ENCODE measurements at places on chromosomes 1 and 21. TPM values are rescaled to one million over a fixed set of nuclear protein-coding genes. Genes with fewer than 3 reads are reported as not detected.
A peak's percentile ranks its signal among the peaks of the same experiment; 100 is the strongest.

GRCh38 chr1:199665371-199665770 is 362.1 kb upstream of the NR5A2 start:
- no peak for DNase-seq

- no peak for DNase-seq
Observed at GRCh38 chr1:174153825-174154107, 5.6 kb upstream of the RABGAP1L start.

DNA sequence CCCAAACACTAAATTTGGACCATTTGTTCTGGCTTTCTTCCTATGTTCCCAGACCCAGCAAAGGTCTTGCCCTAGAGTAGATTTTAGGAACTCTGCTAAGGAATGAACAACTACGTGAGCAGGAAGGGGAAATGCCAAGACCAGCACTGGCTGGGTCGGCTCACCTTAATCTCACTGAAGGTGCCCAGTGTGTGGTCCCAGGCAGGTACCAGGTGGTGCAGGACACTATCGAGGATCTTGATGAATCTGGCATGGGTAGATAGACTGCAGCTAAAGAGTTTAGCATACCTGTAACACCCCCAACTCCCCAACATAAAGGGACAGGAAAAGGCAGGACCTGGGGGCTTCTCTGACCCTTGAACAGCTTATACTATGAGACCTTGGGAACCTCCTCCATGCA is 3.0 kb downstream of the HECTD3 start:
- DNase-seq, result no peak

DNA sequence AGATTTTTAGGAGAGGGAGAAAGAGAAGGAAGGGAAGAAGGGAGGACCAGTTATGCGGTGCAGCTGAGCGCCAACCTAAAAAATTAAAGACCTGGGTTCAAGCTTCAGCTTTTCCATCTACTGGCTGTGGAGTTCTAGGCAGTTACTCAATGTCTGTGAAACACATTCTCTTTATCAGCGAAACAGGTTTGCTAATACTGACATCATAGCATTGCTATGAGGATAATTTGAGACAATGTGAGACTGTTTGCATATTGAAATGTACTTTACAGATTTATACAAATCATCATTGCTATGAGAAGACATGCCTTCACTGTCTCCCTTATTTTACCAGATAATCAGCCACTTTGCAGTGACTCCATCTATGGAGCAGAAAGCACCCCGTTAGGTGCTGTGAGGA is 222.9 kb upstream of the SGIP1 start:
- no peak for DNase-seq

DNA sequence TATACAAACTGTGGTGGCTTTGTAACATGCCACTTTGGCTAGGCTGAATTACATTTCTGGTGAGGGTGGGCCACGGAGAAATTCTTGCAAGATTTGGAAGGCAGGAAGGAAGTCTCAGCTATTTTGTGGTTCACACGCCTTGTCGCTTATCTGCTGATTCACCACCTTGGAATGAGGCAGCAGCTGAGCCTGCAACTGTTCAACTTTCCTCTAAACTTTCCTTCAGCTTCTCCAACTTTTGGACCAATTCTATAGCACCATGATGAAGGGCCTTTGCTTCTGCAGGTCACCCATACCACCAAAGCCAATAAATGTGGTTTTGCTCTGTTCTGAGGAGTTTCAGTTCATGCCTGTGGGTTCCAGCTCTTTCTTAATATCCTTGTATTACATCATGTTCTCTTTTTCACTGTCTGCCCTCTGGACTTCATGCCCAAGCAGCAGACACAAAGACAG is 337.6 kb upstream of the SNX7 start:
- peak; percentile 25 for DNase-seq

- DNase-seq, result no peak
Observed at GRCh38 chr21:35020902-35021301, 28.2 kb downstream of the RUNX1 start.

GRCh38 chr1:154906621-154907081 is 29.9 kb downstream of the PMVK start:
- DNase-seq, result no peak

DNA sequence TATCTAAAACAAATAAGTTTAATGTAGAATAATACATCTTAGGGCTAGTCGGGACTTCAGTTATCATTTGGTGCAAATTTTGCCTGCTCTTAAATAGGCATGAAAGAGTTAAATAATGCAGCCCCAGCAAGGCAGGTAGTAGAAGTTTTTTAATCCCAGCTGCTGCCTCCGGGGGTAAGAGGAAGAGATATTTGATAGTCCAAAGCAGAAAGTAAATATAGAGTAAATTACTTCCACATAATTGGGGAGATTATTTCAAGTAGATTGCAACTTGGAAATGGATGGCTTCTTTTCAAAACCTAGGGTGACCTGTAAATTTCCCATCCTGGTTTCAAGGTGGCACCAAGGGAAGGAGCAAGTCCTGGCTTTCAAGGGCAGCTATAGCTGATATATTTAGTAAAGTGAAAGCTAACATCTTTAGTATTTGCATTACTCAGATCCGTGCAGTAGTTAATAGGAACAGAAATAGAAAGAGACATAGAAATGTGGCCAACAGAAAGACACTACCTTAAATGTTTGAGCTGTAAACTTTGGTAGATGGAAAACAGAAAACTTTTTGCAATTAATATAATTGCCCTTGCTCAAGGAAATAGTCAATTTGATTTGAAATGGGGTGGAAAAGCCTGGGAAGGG is 109.1 kb downstream of the LMO4 start:
- no peak for DNase-seq

GRCh38 chr1:12053752-12054548 is 9.2 kb upstream of the TNFRSF8 start:
- no peak for DNase-seq

DNA sequence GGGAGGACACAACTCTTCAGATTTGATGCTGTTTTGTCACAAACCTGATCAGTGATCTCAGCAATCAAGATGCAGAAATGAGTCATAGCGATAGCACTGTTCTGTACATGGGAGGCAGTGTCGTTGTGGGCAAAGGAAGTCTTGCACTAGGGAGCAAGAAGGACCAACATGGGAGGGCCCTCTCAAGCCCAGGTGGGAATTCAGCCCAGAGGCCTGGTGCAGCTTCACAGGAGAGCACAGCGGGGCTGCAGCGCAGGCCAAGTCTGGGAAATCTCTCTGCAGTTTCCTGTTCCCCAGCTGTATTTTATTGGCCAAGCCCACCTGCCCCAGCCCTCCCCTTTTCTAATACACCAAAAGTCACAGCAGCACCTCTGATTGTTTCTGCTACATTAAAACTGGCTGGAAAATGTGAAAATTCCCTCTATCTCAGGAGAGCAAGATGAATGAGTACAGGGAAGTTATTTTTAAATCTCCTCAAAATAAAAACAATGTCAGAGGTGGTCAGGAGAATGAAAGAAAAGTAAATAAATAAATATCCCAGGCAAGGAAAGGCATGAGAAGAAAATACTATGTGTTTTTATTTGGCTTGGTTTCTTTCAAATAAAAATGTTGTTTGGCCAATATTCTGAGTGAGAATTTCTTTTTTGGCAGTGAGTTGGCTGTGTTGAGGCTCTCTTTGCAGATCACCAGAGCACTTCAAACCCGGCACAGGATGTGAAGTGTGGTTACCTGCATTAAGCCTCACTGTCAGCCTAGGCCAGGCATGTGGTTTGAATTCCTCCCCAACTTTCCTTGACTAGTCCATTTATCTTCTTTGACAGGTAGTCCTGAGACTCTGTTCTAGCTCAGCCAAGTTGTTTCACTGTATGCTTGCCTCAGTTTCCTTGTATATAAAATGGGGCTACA is 422.1 kb downstream of the PLPP3 start:
- peak; percentile 71 for DNase-seq

DNA sequence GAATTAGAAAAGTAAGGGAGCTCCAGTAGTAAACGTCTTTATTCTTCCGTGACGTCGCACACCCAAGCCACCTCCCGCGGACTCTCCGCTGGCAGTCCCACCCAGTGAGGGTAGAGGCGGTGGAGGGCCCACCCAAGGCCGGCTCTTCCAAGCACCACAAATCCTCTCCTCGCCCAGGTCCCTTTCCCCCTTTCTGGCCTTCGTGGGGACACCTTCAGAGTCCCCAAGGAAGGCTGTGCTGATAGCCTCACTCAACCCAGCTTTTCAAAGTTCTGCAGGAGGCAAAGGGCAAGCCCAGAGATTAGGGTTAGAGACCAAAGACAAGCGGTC is 349 bp upstream of the GPN2 start:
- no peak for DNase-seq

DNA sequence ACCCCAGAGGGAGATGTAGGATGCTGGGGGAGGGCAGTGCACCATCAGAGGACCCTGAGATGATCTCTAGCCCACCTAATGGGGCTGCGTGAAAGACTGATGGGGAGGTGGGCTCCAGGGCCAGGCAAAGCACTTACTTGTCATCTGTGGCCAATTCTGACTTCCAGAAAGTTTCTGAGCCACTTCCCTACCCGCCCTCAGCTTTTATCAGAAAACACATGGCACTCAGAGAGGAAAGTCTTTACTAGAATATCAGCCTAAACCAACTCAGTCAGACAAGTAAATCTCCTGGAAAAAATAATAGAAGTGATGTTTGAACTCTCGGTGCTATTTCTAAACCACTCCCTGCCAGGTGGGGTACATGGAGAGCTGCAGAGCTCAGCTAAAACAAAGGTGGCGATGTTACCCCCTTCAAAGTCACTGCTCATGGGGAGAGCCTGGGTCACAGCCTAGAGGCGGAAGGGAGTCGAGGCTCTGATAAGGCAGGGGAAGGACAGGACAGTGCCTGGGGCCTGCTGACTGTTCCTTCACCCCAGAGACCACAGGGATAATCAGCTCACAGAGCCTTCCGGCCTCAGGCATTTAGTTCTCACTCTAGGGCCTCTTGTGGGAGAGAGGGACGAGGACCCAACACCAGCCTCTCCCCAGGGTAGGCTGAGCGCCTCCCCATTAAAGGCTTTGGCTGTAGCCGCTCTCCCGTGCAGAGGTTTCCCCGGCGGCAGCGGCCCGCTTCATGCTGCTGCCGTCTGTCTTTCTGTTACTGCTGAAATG is 14.2 kb downstream of the SMIM12 start:
- DNase-seq, result no peak

DNA sequence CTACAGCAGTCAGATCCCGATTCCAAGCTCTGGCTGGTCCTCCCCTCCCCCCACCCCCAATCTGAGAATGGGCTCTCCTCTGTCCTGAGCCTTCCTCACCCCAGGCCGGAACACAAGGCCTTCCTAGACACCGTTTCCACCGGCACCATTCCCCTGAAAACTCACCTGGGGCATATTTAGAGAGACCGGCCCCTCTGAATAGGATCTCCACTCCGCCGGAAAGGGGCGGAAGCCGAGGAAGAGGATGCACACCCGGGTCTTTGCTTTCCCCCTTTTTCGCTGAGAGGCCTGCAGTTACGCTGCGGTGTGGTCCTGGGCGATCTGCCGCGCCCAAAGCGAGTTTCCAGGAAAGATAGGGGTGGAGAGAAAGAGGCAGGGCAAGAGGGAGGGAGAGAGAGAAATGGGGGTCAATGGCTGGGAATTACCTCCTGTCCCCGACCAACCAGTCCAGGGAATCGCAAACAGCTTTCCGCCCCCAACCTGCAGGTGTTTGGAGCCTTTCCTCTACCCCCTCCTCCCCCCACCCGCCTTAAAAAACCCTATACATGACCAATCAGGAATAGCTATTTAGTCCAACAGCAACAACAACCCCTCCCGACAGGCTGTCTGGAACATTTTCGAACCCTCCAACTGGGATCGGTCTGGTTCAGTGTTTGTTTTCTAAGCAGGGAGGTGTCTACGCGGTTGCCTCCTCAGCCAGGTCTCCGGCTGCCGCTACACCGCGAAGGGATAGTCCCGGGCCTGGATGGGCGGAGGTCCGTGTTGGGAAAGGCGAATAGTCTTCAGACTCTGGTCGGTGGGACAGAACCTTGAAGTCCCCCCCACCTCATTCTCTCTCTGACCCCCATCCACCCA is 2.8 kb downstream of the TAL1 start:
- DNase-seq, result no peak

GRCh38 chr1:171984262-171984661 is 143.0 kb downstream of the DNM3 start:
- DNase-seq, result no peak

DNA sequence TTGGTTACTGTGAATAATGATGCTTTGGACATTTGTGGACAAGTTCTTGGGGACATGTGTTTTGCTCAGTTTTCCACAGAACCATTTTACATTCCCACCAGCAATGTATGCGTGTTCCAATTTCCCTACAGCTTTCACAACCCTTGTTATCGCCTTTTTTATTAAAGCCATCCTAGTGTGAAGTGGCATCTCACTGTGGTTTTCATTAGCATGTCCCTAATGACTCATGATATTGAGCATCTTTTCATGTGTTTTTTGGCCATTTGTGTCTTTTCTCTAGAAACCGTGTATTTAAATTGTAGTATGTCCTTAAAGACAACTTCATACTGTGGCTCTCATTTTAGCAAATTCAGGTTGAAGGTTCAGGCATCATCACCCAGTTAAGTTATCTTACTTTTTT is 132.1 kb downstream of the TGFBR3 start:
- no peak for DNase-seq

- DNase-seq, result no peak
Observed at GRCh38 chr1:115678141-115678540, 36.4 kb downstream of the VANGL1 start.

- no peak for DNase-seq
Observed at GRCh38 chr1:234934611-234935033, 194.0 kb downstream of the TOMM20 start.

GRCh38 chr1:182599339-182599738 is 4.8 kb downstream of the RGS16 start:
- no peak for DNase-seq

- no peak for DNase-seq
Observed at GRCh38 chr1:163307479-163308171, 14.1 kb upstream of the NUF2 start.

GRCh38 chr1:119871881-119872280 is 24.4 kb downstream of the ADAM30 start:
- no peak for DNase-seq

BGLAP gene
- total RNA-seq, result 1.0 TPM

PTPRF gene
- total RNA-seq, result 74.5 TPM

OR10Z1 gene
- not detected for total RNA-seq

FBLIM1 gene
- total RNA-seq, result 22.4 TPM

RNF223 gene
- 0.62 TPM for total RNA-seq

EIF3I gene
- total RNA-seq, result 145 TPM

PACC1 gene
- total RNA-seq, result 10.3 TPM

HSD3B2 gene
- not detected for total RNA-seq

CYP4A22 gene
- total RNA-seq, result not detected

TEDDM1 gene
- not detected for total RNA-seq

AIRE gene
- total RNA-seq, result 0.10 TPM

OR2L2 gene
- total RNA-seq, result not detected

SHE gene
- 10.7 TPM for total RNA-seq

ANKRD45 gene
- total RNA-seq, result 0.72 TPM

SRGAP2 gene
- 75.5 TPM for total RNA-seq

SDC3 gene
- total RNA-seq, result 26.0 TPM
